ENCODE measurements at places on chromosomes 7 and 10. TPM values are rescaled to one million over a fixed set of nuclear protein-coding genes. Genes with fewer than 3 reads are reported as not detected.

Gene NPY
- total RNA-seq, result not detected

Gene TFR2
- total RNA-seq, result 3.5 TPM

Gene C7orf33
- total RNA-seq, result not detected

Gene MBL2
- 2.7 TPM for total RNA-seq

Gene AOAH
- total RNA-seq, result not detected

Gene FAM237B
- total RNA-seq, result not detected

Gene FAM25G
- total RNA-seq, result not detected

- no peak overlapping the region for H3K27ac ChIP-seq
- no peaks in the 10 kb centered on the region for H3K27me3 ChIP-seq
- peaks cover 4% of the 10 kb centered on the region for H3K36me3 ChIP-seq
Measured at GRCh38 chr10:79269443-79269842, 77.8 kb upstream of the PPIF start.

DNA sequence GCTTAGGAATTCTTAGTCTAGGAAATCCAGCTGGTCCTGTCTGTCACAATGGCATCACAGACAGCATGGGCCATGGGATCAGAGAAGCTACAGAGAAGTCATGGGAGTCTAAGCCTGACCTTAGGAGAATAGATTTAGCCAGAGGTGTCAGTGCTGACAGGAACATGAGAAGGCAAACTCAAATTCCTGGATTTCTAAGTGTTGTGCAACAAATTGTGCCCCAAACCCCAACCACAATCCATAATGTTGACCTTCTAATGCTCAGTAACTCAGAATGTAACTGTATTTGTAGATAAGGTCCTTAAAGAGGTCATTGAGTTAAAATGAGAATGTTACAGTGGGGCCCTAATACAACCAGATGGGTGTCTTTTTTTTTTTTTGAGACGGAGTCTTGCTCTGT lies 95.9 kb upstream of the RHOBTB1 start:
- DNase-seq, result no peak
- no peaks in the 10 kb centered on the region for H3K4me1 ChIP-seq
- H3K4me3 ChIP-seq, result no peak overlapping the region
- no peak overlapping the region for H3K27ac ChIP-seq

- H3K4me3 ChIP-seq, result no peak overlapping the region
- DNase-seq, result peak; percentile 44
- no peaks in the 10 kb centered on the region for H3K27me3 ChIP-seq
Measured at GRCh38 chr10:127283017-127283416, 86.6 kb upstream of the INSYN2A start.

DNA sequence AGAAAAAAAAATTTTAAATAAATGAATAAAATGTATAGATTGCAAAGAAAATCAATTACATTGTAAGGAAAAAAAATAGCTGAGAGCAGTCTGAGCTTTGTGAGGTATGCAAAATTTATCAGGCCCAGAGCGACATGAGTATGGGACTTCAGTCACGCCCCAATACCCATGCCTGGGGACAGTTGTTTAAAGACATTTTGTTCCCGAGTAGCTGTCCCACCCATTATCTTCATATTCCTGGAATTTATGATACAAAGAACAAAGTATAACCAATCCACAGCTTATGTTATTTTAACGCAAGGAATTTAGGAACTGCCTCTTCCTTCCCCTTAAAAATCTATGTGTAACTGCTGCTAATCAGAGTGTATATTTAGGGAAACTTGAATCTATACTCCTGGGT lies 1.6 kb upstream of the PON2 start:
- peaks cover 17% of the 10 kb centered on the region for H3K4me1 ChIP-seq
- no peak overlapping the region for H3K27ac ChIP-seq
- H3K27me3 ChIP-seq, result no peaks in the 10 kb centered on the region
- no peak overlapping the region for H3K4me3 ChIP-seq

DNA sequence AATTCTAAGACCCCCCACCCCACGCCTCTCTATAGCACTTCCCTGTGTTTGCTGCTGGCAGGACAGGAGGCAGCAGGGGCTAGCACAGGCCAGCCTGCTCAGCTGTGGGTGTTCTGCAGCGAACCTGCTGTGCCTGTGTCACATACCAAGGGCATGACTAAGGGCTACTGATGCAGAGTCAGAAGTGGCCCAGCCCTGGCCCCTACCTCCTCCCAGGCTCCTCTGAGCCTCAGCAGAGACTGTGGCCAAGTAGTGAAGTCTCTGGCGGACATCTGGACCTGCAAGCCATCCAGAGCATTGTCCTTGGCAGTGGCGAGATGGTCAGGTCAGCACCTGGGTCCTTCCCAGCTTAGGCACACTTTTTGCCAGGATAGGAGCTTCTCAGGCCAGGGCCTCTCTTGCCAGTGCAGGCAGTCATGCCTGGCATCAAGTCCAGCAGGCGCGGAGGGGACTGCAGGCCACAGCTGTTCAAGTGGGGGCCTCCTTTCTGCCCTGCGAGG lies 116.3 kb upstream of the RET start:
- no peak overlapping the region for H3K4me3 ChIP-seq
- H3K27ac ChIP-seq, result no peak overlapping the region
- H3K36me3 ChIP-seq, result no peaks in the 10 kb centered on the region
- no peaks in the 10 kb centered on the region for H3K27me3 ChIP-seq

DNA sequence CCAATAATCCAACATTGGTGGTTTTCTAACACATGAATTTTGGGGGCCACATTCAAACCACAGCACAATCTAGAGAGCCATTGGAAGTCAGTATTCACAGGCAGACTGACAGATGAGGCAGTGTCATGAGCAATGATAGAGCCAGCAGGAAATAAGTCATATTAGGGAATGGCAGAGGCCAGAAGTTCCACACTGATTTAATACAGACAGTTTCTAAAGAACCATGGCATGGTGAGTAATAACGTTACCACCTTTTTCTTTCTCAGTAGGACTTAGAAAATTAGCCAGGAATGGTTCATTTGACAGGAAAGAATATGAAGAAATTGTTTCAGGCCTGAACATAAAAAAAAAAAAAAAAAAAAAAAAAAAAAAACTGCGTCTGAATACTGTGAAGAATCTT lies 210.3 kb downstream of the GPAM start:
- H3K4me3 ChIP-seq, result no peak overlapping the region
- no peaks in the 10 kb centered on the region for H3K4me1 ChIP-seq
- H3K36me3 ChIP-seq, result no peaks in the 10 kb centered on the region
- no peak for DNase-seq
- H3K27ac ChIP-seq, result no peak overlapping the region

DNA sequence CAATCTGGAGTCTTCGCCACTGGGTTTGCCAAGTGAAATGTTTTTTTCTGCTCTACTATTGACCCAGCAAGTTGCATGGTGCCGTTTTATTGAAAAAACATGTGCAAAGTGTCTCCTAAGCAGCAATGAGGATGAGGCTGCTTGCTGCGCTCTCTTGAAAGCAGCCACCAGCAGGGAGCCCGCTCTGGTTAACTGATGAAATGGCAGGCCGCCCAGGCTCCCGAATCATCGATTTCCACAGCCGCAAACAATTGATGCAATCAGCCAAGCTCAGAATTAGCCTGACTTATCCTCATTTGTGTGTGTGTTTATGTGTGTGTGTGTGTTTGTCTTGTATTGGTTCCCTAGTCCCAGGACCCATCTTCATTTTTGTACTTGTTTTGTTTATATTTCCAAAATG lies 22.2 kb upstream of the LYZL1 start:
- no peaks in the 10 kb centered on the region for H3K36me3 ChIP-seq
- no peak overlapping the region for H3K4me3 ChIP-seq
- H3K4me1 ChIP-seq, result no peaks in the 10 kb centered on the region
- H3K27me3 ChIP-seq, result no peaks in the 10 kb centered on the region

DNA sequence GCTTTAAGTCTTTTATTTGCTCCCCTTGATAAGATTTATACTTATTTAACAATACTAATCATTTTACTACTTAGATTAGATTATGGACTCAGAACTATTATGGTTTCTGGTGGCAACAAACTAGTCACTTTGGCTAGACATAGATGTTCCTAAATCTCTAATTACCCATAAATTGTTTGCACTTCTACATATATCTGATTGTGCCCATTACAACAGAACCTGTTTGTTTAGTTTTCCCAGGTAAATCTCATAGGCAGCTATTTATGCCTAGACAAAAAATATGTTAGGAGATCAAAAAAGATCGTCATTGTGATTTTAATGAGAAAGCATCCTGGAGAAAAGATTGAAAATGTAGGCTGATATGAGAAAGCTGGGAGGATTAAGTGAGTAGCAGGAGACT lies 14.4 kb downstream of the UBN2 start:
- no peak overlapping the region for H3K4me3 ChIP-seq
- no peaks in the 10 kb centered on the region for H3K36me3 ChIP-seq
- no peaks in the 10 kb centered on the region for H3K27me3 ChIP-seq
- H3K27ac ChIP-seq, result no peak overlapping the region
- peaks cover 4% of the 10 kb centered on the region for H3K4me1 ChIP-seq

- DNase-seq, result no peak
- no peak overlapping the region for H3K27ac ChIP-seq
- no peaks in the 10 kb centered on the region for H3K27me3 ChIP-seq
- H3K4me1 ChIP-seq, result no peaks in the 10 kb centered on the region
- H3K36me3 ChIP-seq, result no peaks in the 10 kb centered on the region
- H3K4me3 ChIP-seq, result no peak overlapping the region
Measured at GRCh38 chr7:15471669-15471950, 90.2 kb downstream of the AGMO start.

DNA sequence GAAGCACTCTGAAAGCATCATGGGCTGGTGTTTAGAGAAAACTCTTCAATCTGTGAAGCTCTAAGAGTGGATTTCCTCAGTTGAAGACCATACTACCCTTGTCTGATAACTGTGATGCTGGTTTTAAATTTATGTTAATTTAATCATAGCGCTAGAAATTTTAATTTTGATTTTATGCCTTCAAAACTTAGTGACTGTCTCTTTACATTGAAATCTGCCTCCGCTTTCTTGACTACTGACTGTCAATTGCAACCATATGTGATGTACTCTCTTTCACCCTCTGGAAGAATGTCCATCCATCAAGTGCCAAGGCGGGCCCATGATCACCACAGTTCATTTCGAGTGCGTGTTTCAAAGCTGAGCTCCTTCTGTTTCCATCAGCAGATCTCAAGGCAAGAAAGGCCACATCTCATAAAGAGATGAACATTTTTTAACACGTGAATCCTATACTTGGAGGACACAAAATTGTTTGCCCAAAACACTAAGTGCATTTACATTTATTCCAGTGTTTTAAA lies 147.1 kb downstream of the ITGA8 start:
- no peak overlapping the region for H3K27ac ChIP-seq
- no peak for DNase-seq
- no peaks in the 10 kb centered on the region for H3K36me3 ChIP-seq
- no peak overlapping the region for H3K4me3 ChIP-seq
- no peaks in the 10 kb centered on the region for H3K27me3 ChIP-seq
- no peaks in the 10 kb centered on the region for H3K4me1 ChIP-seq

DNA sequence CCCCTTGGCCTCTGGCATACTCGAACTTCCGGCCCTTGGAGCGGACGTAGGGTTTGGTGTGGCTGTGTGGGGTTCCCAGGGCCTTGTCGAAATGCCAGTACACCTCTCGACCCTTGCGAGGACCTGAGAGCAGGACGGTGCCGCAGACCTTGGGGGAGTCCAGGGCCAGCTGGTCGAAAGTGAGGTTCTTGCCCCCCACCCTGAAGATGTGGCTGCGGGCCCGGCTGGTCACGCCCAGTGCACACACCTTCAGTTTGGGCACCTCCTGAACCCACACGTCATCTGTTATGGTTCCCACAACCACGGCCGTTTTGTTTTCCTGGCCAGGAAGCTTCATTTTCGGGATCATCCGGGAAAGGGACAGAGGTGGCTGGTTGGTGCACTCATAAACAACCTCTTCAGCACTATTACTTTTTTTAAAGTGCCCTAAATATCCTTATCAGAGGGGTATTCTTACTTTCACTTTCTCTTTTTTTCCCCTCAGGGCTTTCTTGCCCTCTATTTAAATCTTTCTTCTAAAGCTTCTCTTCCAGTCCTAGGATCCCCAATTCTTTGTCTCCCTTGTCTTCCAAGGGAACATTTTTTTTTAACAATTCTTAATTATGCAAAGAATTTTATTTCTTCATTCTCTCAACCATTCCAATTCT lies 44.9 kb upstream of the FAM3C start:
- no peaks in the 10 kb centered on the region for H3K27me3 ChIP-seq
- H3K36me3 ChIP-seq, result no peaks in the 10 kb centered on the region
- H3K4me1 ChIP-seq, result peaks cover 5% of the 10 kb centered on the region
- no peak for DNase-seq
- no peak overlapping the region for H3K4me3 ChIP-seq

- DNase-seq, result peak; percentile 35
- H3K4me3 ChIP-seq, result no peak overlapping the region
- no peaks in the 10 kb centered on the region for H3K36me3 ChIP-seq
- peaks cover 5% of the 10 kb centered on the region for H3K4me1 ChIP-seq
- no peak overlapping the region for H3K27ac ChIP-seq
Measured at GRCh38 chr10:69902835-69903535, 101.3 kb downstream of the COL13A1 start.

GRCh38 chr10:63410633-63411032 lies 55.1 kb downstream of the JMJD1C start:
- no peaks in the 10 kb centered on the region for H3K36me3 ChIP-seq
- no peak overlapping the region for H3K4me3 ChIP-seq
- peaks cover 3% of the 10 kb centered on the region for H3K4me1 ChIP-seq
- no peak for DNase-seq

DNA sequence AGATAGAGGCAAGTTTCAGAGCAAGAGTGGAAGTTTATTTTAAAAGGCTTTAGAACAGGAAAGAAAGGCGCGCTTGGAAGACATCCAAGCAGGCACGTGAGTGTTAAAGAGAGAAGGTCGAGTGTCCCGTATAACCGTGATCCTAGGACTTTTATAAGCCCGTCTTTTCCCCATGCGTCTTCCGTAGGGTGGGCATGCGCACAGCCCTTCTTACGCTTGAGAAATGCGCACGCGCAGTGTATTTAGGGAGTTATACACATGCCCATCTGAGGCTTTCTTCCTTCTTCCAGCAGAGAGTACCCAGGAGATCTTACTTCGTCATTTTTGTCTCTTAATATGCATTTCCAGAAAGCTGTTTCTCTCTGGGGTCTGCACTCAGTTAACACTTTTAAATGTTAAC lies 52.4 kb downstream of the CALD1 start:
- peaks cover 46% of the 10 kb centered on the region for H3K4me1 ChIP-seq
- H3K27ac ChIP-seq, result peak overlapping the region; percentile 72
- no peak overlapping the region for H3K4me3 ChIP-seq
- peak; percentile 66 for DNase-seq
- no peaks in the 10 kb centered on the region for H3K27me3 ChIP-seq

DNA sequence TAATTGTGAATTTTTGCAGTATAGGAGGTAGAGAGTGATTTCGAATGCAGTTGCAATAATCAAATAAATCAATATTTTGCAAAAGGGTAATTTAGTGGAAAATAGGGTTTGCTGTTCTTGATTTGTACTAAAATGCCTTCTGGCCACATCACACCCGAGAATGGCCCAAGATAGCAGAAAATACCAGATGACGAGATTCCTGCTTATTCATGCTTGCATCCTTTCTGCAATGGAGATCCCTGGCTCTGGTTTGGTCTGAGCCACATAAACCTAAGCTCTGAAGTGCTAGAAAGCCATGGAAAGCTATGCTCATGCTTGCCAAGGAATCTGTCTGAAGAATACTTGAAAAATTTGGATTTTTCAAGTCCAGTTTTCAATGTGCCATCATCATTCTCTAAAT lies 634.2 kb upstream of the COBL start:
- DNase-seq, result no peak
- no peak overlapping the region for H3K27ac ChIP-seq
- no peaks in the 10 kb centered on the region for H3K27me3 ChIP-seq
- H3K4me1 ChIP-seq, result no peaks in the 10 kb centered on the region
- H3K36me3 ChIP-seq, result no peaks in the 10 kb centered on the region
- H3K4me3 ChIP-seq, result no peak overlapping the region

GRCh38 chr10:99394761-99395386 lies 35.5 kb downstream of the GOT1 start:
- H3K36me3 ChIP-seq, result peaks cover 43% of the 10 kb centered on the region
- no peak for DNase-seq
- peaks cover 24% of the 10 kb centered on the region for H3K4me1 ChIP-seq
- no peaks in the 10 kb centered on the region for H3K27me3 ChIP-seq
